Effector memory CD8-positive, alpha-beta T cell (primary cell): ENCODE measurements at places on chromosomes 3 and 15.

DNA sequence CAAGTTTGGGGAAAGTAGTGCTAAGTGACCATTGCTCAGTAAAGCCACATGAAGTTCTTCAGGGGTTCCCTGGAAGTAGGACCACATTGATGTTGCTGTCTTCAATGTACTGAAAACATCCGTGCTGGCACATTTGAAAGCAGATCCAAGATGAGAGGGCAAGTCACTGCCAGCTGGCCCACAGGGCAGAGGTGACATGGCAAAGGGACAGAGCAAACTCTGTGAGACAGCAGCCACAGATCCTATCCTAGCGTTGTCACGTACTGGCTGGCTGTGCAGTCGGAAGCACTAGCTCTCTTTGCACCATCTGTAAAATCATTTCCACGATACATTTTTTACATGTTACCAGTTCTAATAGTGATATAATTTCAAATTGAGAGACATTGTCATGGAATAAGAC lies 13.8 kb downstream of the MUC13 start:
- no peak for DNase-seq

- no peak for DNase-seq
These were observed 527.1 kb downstream of the GRM7 start for GRCh38 chr3:7388026-7388425.

DNA sequence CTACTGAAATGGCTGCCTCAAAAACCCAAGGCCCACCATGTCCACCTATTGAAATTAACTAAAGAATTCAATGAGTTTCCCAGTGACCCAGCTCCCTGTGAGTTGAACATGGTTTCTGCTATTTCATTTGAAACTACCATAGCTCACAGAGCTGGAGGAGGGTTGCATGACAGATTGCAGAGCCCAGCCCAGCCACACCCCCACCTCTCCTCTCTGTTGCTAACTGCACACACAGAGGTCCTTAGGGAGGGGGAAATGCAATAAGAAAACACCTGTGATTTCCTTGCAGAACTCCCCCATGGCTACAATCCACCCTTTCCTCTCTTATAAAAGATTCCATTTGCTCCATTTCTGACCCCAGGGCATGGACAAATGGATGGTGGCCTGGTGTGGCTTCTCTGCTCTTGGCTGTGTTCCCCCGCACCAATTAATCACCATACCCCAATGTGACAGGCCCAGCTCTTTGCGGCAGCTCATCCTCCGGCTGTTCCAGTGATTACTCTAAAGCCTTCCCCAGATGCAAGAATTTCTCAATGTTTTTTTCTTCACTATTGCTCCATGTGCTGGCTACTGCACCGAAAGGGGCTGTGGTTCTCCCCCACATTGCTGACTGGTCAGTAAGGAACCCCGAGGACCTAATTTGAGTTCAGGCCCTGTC lies 208.4 kb upstream of the KBTBD8 start:
- DNase-seq: no peak

- DNase-seq: no peak
These were observed 72.0 kb downstream of the CCR4 start for GRCh38 chr3:33023176-33024136.

DNA sequence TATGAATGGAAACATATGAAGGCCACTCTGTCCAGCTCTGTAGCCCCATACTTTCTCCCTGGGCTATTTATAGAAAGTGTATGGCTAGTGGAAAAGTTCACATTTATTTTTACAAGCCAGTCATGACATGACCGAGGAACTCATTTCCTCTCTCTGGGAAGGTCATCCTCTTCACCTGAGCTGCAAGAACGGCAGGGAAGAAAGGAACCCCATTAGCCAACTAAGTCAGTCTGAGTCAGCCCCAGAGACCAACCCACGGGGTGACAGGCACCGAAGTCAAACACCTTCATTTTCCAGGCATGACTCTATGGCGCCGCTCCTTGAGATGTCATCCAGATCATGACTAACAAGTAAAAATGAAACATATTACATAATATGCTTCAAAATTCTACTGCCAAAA lies 4.8 kb downstream of the PAQR9 start:
- DNase-seq: no peak

- no peak for DNase-seq
These were observed 82.8 kb upstream of the TNFSF10 start for GRCh38 chr3:172606021-172606420.

GRCh38 chr15:33089878-33090757 lies 104.4 kb downstream of the FMN1 start:
- no peak for DNase-seq

- no peak for DNase-seq
These were observed 502.5 kb downstream of the MECOM start for GRCh38 chr3:169161011-169161410.
